ENCODE measurements at places on chromosomes 3 and 15. TPM values are rescaled to one million over a fixed set of nuclear protein-coding genes. Genes with fewer than 3 reads are reported as not detected.

The TRPM1 gene
- total RNA-seq: not detected

The NOX5 gene
- 0.12 TPM for total RNA-seq

The SLC28A1 gene
- total RNA-seq: not detected

The SLC2A2 gene
- total RNA-seq: not detected

The ACP3 gene
- total RNA-seq: 0.08 TPM

The SLC12A1 gene
- total RNA-seq: not detected

The ZPLD1 gene
- total RNA-seq: not detected

The TERC gene
- total RNA-seq: 61.6 TPM

The LHFPL4 gene
- total RNA-seq: not detected

The SLC12A8 gene
- 8.4 TPM for total RNA-seq

The GOLGA8N gene
- total RNA-seq: 4.2 TPM

The HYAL3 gene
- 4.0 TPM for total RNA-seq

The AHSG gene
- total RNA-seq: not detected

The GOLGA8S gene
- not detected for total RNA-seq

The TRIM59 gene
- 16.5 TPM for total RNA-seq

The PIF1 gene
- 4.0 TPM for total RNA-seq

The SERINC4 gene
- total RNA-seq: not detected

The CDCP1 gene
- 3.0 TPM for total RNA-seq

The TMEM266 gene
- 0.82 TPM for total RNA-seq

The C3orf49 gene
- total RNA-seq: not detected

The IL17RC gene
- 21.8 TPM for total RNA-seq

The DOCK3 gene
- total RNA-seq: 0.12 TPM

The GRK7 gene
- total RNA-seq: under 0.01 TPM

The CADM2 gene
- total RNA-seq: not detected

The RPL35A gene
- total RNA-seq: 427 TPM

The XXYLT1 gene
- total RNA-seq: 9.8 TPM

The SAMD7 gene
- not detected for total RNA-seq

The ASB7 gene
- 20.4 TPM for total RNA-seq

The ONECUT1 gene
- total RNA-seq: not detected

The MEIS2 gene
- 57.7 TPM for total RNA-seq

The SMC4 gene
- total RNA-seq: 16.3 TPM

The ANAPC13 gene
- total RNA-seq: 92.0 TPM

The CAMK2N2 gene
- total RNA-seq: 0.12 TPM

The P2RY14 gene
- total RNA-seq: not detected

The ISY1 gene
- total RNA-seq: 41.3 TPM
